ENCODE measurements at places on chromosomes 1 and 21. TPM values are rescaled to one million over a fixed set of nuclear protein-coding genes. Genes with fewer than 3 reads are reported as not detected.

LINGO4 gene
- not detected for total RNA-seq

OR2T11 gene
- not detected for total RNA-seq

SLAMF1 gene
- total RNA-seq: 0.38 TPM

ELAPOR1 gene
- 0.56 TPM for total RNA-seq

WNT9A gene
- 2.7 TPM for total RNA-seq

ANKRD35 gene
- 5.0 TPM for total RNA-seq

MX2 gene
- 17.6 TPM for total RNA-seq

ERICH3 gene
- 0.05 TPM for total RNA-seq

CA6 gene
- not detected for total RNA-seq

RNU1-2 gene
- total RNA-seq: 18,986 TPM

- no peak for DNase-seq
Measured at GRCh38 chr1:69847670-69848069, 279.9 kb downstream of the LRRC7 start.

DNA sequence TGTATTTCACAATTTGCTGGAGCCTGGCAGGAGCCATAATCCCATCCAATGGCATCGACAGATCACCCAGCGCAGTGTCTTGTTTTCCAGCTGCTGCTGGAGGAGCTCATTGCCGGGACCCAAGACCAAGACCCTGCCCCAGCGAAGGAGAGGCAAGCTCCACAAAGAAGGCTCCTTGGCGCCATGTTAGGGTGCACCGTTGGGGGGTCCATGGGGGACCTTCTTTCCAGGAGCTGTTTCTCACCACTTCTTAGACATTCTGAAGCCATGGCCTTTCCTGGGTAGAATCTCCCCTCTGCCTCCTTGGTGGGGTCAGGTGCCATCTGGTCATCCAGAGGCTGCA is 31.1 kb downstream of the AJAP1 start:
- DNase-seq: no peak

GRCh38 chr1:234533975-234534876 is 55.2 kb upstream of the TARBP1 start:
- DNase-seq: peak; percentile 98

DNA sequence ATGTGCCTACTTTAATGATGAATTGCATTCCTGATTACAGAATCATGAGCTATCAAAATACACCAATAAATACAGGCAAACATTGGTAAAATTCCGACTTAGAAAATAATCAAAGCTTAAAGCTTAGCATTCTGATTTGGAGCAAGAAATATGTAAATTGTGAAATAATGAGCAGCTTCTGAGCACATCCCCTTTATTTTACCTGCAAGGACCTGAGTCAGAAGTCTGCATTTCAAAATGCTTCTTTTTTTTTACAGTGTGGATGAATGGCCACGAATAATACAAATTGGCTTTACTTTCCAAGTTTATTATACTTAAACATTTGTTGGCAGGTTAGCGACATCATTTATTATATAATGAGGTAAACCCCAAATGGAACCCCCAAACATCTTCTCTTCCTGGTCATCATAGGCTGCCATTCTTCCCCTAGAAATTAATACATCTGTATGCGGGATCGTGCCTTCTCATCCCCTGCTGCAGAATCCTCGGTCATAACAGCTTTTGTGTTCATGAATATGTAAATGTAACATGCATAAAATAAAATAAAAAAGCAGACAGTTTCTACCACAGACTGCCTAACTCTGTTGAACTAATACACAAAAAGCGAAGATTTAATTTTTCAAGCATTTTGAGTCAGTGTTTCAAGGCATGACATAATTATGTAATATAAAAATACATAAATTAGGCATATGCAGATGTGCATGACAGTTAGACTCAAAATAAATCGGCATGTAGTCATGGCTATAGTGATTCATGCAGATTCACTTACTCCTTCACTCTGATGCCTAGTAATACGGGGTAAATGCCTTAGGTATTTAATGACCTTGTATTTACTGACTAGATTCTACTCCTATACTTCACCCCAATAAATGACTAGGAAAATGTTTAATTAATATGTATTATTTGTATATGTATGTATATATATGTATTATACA is 339.7 kb downstream of the USP25 start:
- no peak for DNase-seq

DNA sequence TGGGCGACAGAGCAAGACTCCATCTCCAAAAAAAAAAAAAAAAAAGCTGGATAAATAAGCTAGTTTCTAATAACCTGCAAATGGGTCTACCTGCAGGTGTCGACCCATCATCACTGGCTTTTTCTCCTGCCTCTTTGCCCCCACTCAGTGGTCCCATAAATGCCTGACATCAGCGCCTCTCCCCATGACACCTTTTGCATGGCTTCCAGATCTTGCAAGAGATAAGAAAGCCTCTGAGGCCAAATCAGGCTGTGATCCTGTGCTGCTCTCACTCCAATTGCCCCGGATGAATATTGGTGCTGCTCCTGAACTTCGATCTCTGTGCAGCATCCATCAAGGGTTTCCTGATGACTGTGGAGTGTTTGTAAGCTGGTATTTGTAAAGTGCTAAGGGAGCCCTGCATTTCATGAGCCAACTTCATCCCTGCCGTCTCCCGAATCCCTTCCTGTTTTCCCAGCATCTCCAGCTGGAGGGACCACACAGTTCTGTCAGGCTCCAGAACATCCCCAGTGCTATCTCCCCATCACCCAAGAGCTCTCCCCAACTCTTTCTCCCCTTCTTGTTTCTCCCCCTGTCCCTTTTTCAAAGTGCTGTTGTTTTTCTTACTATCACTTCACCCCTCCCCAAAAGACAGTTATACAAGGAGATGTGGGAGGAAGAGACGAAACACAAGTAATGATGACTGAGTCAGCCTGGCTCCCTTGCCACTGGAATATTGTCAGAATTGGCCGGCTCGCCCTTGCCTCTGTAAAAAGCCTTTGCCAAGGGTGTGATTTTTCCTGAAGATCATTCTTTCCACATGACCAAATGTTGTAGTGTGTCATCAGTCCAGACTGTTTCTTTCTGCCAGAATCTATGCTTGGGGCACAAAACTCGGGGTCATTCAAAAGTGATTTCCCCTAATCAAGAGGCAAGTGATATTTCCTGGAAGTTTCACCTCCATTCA is 2.8 kb upstream of the EFHD2 start:
- DNase-seq: no peak

DNA sequence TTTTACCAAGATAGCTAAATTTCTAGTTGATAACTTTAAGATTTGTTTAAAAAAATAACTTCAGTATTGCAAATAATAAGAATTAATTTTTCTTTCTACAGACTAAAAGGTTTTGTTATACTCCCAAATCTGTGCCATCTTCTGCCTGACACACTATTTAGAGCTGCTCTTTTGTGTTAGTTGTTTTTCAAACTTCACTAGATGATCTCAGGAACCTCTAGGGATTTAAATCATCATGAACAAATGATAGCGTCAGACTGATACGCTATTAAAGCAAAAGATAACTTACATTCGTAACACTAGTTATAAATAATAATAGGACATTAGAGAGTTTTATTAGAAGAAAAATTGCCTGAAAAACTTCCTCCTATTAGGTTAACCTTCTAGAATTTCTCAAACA is 243.1 kb upstream of the CXADR start:
- no peak for DNase-seq

DNA sequence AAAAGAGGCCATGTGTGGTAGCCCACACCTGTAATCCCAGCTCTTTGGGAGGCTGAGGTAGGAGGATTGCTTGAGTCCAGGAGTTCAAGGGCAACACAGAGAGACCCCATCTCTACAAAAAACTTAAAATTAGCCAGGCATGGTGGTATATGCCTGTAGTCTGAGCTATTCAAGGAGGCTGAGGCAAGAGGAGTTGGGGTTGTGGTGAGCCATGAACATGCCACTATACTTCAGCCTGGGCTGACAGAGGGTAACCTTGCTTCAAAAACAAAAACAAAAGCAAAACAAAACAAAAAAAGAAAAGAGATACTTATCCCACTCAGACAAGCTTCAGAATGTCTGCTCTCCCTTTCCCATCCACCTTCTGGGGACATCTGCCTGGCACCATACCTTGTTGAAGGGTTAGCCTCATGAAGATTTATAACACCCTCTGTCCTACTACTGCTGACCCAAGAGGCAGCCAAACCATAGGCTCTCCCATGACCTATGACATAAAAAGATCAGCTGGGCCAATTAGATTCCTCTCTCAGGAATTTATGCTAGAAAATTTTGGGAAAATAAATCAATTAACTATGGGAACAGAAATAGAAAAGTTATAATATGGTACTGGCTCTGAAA is 13.2 kb downstream of the TMCO1 start:
- no peak for DNase-seq

DNA sequence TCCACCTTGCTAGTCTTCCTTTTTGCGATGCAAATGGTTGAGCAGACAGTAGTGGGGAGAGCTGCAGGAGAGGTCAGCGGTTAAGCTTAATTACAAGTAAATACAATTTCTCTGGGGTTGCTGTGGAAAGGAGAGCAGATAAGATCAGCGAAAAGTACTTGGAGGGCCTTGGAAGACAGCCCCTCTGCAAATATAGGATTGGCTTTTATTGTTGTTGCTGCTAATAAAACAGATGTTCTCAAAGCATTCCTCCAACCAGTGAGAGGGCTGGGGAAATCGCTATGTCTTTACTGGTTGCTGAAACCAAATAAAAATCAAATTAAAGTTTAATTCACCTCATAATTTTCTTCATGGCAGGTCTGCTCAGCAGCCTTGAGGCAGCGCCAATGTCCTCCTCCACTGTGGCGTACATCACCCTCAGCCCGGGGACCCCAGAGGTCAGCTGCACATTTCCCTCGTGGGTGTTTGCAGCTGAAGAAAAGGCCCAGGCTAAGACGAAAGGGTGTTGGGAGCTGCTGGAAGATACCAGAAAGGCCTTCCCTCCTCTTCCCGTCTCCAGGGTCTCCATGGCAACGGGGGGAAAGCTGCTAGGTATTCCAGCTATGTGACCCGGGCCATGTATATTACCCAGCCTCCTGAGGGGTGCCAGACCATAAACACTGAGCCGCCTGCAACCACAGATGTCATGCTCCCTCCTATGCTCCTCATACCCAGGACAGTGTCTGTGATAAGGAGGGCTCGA is 54.6 kb upstream of the POU2F1 start:
- no peak for DNase-seq

GRCh38 chr1:187306710-187307415 is 478.1 kb downstream of the PLA2G4A start:
- DNase-seq: no peak

DNA sequence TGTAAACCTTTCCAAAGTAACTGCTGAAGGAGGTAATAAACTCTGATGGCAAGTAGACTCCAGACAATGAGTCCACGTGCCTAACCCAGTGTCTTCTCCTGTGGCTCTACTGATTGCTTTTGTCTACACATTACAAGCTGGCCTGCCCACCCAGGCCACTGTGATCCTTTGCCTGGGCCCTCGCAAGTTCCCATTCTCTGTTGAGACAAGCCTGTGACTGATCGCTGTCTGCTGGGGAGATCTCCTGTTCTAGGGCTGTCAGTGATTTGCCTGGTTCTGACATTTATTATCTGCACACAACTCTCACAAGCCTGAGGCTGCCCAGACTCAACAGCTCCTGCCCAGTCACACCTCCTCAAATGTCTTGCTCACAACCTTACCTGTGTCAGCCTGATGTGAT is 81.4 kb downstream of the CYYR1 start:
- no peak for DNase-seq

GRCh38 chr1:72892461-72892860 is 610.1 kb upstream of the NEGR1 start:
- no peak for DNase-seq

- no peak for DNase-seq
Measured at GRCh38 chr1:58000116-58000515, 546.4 kb downstream of the OMA1 start.

GRCh38 chr1:25648681-25649440 is 32.3 kb downstream of the MAN1C1 start:
- DNase-seq: no peak

GRCh38 chr1:59738152-59738551 is 76.6 kb upstream of the HOOK1 start:
- no peak for DNase-seq

DNA sequence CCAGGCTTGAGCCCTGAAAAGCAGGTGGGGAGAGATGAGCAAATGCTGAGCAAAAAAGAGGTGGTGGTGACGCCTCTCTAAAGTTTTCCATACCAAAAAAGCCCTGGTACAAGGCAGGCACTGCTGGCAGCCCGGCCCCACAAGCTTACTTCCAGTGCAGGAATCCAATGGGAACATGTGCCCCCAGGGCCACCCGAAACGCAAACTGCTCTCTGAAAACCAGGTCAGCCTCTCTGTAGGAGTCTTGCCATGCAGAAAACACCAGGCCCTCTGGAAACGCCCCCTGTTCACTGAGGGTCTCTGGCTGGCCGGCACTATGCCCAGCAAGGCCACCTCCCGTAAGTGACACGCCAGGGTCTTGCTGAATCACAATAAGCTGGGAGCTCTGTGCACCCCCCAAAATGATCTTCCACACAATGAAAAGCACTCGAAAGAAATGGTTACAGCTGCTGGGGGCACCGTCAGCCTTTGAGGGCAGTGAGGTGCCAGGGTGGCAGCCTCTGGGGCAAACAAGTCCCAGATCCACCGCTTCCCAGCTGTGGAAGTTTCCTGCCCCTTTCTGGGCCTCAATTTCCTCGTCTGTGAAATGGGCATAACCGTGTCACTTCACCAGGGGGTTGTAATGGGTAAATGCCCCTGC is 170.5 kb downstream of the TOMM20 start:
- DNase-seq: no peak

DNA sequence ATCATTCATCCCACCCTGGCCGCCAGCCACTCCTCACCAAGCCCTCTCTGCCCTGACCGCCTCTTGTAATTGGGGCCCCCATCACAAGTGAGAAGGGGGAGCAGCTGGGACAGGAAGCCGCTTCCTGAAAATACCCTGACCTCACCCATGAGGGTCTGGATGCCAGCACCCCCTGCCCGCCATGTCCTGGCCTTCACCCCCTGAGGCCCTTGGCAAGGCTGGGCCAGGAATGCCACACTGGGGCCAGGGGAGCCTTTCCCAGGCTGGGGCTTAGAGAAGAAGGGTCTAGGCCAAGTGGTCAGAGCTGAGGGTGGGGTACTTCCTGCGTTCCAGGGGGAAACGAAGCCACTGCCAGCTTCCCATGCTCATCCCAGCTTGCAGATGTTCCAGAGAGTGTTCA is 60.5 kb downstream of the TAS1R2 start:
- no peak for DNase-seq

DNA sequence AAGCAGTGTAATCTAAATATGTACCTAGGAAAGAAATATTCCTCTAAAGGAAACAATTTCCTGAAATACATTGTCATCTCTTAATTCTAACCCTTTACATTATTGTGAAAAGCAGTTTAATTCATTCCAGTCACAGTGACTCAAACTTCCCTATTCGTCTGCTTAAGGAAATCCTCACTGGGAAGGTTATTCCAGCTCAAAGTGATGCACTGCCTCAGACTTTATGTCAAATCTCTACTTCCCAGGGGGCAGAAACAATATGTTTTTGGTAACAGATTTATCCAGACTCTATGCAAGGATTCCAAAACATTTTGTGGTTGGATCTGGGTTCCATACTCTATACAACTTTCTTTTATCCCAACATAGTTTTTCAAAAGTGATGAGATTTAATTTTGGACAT is 145.2 kb downstream of the NTMT2 start:
- DNase-seq: no peak

- no peak for DNase-seq
Measured at GRCh38 chr1:238981317-238981933, 404.9 kb upstream of the CHRM3 start.

- DNase-seq: no peak
Measured at GRCh38 chr1:3956527-3957170, 56.6 kb upstream of the C1orf174 start.
